ENCODE measurements at places on chromosomes 12 and 14. TPM values are rescaled to one million over a fixed set of nuclear protein-coding genes. Genes with fewer than 3 reads are reported as not detected.

Gene FOXG1
- polyA plus RNA-seq: 0.07 TPM

Gene VPS29
- polyA plus RNA-seq: 188 TPM

Gene PRB2
- not detected for polyA plus RNA-seq

Gene ADCK1
- 7.3 TPM for polyA plus RNA-seq

Gene CARMIL3
- polyA plus RNA-seq: 0.98 TPM

Gene RAD9B
- 0.25 TPM for polyA plus RNA-seq

Gene SAMD15
- 2.5 TPM for polyA plus RNA-seq

GRCh38 chr12:131900397-131900796 lies 6.0 kb downstream of the ULK1 start:
- peak; percentile 28 for DNase-seq

- no peak for DNase-seq
Measured at GRCh38 chr14:91153360-91153759, 39.5 kb downstream of the DGLUCY start.

- no peak for DNase-seq
Measured at GRCh38 chr12:111816065-111816615, 25.9 kb upstream of the MAPKAPK5 start.

DNA sequence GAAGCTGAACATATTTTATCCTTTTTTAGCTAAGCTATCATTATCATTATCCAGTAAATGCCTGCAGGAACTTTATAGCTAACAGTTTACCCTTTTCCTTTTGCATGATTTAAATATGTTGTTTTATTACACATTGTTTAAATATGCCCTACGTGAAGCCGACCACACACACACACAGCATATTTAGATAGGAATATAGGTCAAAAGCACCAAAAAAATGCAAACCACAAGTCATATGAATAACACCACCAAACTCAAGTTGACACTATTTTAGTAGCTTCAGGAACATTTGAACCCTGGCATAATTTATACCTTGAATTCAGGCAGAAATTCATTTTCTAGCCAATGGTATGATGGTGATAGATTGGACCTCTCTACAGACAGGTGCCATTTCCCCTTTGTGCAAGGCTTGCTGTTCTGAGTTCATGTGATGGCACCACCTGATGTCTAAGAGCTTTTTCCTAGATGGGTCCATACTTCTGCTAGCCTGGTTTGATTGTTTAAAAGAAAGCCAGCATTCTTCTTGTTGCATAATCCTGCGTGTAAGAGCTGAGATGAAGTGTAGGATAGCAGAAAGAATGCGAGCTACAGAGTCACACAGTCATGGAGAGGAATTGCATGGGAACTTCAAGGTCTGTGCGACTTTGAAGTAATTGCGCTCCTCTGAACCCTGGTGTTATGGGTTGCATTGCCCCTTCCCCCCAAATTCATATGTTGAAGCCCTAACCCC lies 454.8 kb upstream of the SOX5 start:
- DNase-seq: no peak

DNA sequence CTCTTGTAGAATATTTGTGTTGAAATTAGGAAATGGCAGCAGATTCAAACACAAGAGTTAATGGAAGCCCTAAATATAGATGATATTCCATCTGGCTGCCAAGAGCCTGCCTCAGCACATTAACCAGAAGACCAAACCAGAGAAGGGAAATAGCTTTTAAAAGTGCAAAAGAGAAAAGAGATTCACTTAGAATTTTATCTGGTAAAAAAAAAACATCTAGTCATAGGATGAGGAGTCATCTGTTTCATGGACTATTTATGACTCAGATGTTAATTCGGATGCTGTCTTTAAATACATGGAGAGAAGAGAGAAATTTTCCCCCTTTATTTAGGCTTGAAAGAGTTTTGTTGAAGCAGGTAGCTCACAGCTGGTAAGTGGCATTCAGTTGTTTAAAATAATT lies 201.6 kb upstream of the NUDT4 start:
- DNase-seq: no peak

- DNase-seq: no peak
Measured at GRCh38 chr12:97061171-97061570, 154.1 kb downstream of the NEDD1 start.

DNA sequence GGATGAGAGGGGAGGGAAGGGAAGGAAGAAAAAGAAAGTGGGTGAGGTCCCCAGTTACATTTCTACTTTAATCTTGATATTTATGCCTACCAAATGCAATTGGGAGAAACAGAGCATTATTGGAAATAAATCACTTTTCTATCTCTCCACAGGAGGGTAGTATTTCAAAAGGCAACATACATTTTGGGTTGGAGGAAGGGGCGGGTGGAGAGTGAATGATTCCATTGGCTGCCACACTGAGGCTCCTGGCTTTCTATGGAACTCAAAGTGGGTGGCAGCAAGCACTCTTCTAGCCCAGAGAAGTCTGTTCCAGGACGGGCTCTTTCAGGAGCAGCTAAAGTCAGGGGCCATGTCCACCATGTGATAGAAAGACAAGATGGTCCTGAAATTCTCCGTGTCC lies 441.3 kb downstream of the DAD1 start:
- DNase-seq: no peak

Data from A549 (cell line).